ENCODE measurements at places on chromosomes 2 and 18. TPM values are rescaled to one million over a fixed set of nuclear protein-coding genes. Genes with fewer than 3 reads are reported as not detected.

The REG3G gene
- total RNA-seq, result not detected

The IKZF2 gene
- 0.44 TPM for total RNA-seq

The MOGAT1 gene
- total RNA-seq, result not detected

DNA sequence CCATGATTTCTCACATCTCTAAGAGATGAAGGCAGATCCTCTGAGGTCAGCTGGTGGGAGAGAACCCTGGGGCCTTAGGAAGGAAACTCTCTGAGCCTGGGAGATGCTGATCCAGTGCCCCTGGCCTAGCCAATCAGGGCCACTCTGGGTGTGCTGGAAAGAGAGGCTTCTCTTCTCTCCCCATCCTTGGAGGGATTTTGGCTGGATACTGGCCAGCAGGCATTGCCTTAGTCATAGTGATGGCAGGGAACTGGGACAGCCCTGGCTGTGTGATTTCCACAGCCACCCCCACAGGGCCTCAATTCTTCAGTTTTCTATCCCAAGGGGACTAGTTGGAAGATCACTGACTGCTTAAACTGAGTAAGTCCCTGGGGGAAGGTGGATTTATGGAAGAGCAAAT, 26.6 kb upstream of the PLB1 start:
- DNase-seq, result no peak

DNA sequence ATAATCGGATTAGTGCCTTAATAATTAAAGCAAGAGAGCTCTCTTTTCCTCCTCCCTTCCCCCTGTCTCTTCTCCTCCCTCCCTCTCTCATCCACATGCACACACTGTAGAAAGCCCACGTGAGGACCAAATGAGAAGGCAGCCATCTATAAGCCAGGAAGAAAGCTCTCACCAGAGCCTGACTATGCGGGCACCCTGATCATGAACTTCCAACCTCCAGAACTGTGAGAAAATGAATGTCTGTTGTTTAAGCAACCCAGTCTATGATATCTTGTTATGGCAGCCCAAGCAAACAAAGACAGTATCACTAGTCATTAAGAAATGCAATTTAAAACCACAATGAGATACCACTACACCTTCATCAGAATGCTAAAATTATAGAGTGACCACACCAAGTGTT, 220.3 kb downstream of the EN1 start:
- no peak for DNase-seq

DNA sequence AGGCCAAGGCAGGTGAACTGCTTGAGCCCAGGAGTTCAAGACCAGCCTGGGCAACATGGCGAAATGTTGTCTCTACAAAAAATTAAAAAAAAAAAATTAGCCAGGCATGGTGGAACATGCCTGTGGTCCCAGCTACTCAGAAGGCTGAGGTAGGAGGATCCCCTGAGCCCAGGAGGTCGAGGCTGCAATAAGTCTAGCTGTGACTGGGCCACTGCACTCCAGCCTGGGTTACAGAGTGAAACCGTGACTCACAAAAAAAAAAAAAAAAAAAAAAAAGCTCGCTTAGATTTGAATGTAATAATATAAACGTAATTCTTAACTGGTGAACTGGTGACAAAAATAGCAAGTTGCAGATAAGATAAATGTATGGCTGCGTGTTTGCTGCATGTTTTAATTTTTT, 56.5 kb downstream of the TFCP2L1 start:
- no peak for DNase-seq

Data from Panc1 (cell line).